ENCODE measurements at places on chromosomes 2 and 18.

GRCh38 chr2:33375054-33375453 lies 101.4 kb upstream of the RASGRP3 start:
- no peak for DNase-seq

DNA sequence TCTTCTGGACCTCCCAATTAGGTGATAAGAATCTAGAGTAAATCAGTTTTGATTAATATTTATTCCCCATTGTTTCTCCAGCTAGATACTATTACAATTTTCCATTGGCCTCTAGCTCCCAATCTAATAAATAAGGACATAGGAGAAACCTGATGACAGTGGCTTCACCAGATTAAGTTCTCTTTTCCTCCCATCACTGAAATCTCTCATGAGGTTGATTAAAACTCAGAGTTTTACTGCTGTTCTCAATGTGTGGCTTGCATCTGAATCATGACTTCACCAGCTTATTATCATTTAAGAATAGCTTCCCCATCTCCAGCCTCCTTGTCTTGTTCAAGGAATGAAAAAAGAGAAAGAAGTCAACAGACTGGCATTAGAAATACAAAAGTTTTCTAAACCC lies 3.9 kb upstream of the CCDC102B start:
- no peak for DNase-seq

- DNase-seq: no peak
Measured at GRCh38 chr2:98348066-98348561, 1.9 kb downstream of the CNGA3 start.

GRCh38 chr2:9179572-9180201 lies 26.9 kb upstream of the ASAP2 start:
- no peak for DNase-seq

- no peak for DNase-seq
Measured at GRCh38 chr2:56671973-56672569, 488.3 kb downstream of the CCDC85A start.

- no peak for DNase-seq
Measured at GRCh38 chr2:73772819-73773218, 7.1 kb downstream of the DUSP11 start.

DNA sequence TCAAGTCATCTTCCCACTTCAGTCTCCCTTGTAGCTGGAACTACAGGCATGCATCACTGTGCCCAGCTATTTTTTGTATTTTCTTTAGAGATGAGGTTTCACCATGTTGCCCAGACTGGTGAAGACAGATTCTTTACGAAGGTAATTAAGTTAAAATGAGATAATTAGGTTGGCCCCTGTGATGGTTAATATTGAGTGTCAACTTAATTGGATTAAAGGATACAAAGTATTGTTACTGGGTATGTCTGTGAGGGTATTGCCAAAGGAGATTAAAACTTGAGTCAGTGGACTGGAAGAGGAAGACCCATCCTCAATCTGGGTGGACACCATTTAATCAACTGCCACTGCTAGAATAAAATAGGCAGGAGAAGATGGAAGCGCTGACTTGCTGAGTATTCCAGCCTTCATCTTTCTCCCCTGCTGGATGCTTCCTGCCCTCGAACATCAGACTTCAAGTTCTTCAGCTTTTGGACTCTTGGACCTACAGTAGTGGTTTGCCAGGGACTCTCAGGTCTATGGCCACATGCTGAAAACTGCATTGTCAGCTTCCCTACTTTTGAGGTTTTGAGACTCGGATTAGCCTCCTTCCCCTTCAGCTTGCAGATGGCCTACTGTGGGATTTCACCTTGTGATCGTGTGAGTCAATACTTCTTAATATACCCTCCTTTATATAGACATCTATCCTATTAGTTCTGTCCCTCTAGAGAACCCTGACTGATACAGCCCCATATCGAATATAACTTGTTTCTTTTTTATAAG lies 269.1 kb downstream of the TMX3 start:
- no peak for DNase-seq

DNA sequence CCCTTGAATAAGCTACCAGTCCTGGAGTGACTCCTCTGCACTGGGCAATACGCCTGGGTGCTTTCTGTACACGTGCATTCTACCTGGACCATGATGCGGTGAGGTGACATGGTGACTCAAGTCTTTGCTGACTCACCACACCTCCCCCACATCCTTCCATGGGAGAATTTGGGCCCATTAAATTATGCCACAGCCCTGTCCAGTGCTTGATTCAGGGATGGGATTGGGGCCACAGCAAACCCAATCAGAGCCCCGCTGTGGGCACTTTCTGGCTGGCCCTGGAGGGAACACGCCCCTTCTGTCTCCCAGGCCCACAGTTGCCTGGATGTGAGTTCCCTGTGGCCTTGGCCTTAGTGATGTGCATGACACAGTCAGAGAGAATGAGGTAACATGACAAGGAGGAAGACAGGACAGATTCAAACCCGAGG lies 86.9 kb downstream of the LRRC30 start:
- no peak for DNase-seq

DNA sequence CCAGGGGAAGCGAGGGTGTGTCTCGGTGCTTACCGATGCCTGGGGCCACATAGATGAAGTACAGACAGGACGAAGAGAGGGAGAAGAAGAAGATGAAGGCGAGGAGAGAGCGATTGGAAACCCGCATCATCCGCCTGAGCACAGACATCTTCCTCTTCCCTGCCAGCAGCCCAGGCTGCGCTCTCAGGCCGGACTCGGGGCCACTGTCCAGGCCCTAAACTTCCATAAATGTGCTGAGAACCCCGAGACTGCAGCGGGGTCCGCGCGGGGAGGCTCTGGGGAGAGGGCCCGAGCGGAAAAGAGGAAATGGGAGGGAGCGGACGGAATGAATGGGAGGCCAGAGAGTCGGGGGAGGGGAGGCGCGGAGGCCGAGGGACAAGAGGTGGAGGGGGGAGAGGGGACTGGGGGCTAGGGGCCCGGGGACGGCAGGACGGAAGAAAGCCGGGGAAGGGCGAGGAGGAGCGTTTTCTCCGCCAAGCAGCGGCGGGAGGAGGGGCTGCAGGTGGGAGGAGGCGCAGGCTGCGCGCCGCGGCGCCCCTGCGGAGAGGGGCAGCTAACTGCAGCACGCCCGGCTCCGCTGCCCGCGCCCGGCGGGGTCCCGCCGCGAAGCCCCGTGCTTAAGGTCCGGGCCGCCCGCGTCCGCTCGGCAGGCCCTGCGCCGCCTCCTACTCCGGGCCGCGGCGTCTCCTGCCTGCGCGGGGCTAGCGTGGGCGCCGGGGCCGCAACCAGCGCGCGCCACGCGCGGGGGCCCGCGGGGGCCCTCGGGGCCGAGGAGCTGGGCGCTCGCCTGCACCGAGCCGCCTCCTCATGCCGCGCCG lies at the start of gene B4GALT6:
B4GALT6 (minus strand) TSS at position 303 of the 818 bp plus-strand sequence; CDS start at position 148, 155 bp downstream.
- no peak for DNase-seq

DNA sequence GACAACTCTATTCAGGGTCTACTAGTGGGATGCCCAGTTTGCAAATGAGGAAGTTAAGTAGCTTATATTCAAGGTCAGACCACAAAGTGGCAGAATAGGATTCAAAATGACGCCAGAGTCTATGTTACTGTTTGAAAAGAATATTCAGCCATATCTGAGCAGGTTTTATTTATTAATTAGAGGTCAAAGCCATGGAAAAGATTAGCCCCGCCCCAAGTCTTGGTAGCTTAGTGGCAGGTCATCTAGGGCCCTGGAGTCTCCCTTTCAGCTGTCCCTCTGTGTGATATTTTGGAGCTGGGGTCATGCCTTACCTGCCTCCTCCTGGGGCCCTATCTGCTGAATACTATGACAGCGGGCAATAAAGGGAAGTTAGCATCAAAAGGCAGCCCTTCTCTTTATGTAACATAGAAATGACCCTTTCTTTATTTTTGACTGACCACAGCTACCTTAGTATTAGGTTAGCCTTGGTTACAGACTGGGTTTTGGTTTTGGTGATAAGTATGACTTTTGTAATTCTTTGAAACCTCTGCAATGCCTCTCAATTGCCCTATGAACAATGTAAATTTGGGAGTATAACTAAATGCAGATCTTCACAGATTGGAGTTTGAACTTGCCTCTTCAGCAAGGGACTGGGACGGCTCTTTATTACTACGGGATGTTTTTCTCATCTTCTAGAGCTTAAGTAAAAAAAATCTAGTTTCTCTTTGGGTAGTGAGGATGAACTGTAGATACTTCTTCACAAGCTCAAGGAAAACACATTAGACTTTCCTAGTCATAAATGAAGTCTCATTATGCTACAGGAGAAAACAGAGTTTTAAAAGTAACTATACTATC lies 153.0 kb upstream of the ITGA4 start:
- DNase-seq: no peak

DNA sequence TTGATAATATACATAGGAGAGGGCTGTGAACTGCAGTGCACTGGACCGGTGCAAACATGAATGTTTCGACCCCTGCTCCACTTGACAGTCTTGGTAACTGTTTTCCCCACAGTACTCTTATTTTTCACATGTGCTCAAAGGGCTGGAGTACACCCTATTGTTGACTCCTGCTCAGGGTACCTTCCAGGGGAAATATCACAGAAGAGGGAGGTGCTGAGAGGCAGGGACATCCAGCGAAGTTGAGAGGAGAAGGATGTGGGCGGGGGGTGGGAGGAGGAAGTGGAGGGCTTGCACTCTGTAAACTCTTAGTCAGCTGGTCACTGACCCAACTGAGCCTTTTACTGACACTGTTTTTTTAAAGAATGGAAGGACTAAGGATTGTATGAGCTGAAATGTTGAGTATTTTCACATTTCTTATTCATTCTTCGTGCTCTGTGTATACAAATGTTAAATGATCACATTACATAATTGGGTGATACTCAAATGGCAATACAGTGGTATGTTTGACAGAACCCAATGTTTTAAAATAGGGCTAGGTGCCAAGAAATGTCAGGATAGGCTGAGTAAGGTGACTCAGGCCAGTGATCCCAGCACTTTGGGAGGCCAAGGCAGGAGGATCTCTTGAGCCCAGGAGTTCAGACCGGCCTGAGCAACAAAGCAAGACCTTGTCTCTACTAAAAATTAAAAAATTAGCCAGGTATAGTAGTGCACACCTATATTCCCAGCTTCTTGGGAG lies 10.0 kb downstream of the INPP4A start:
- DNase-seq: no peak

GRCh38 chr2:29874745-29875144 lies 46.6 kb downstream of the ALK start:
- no peak for DNase-seq

GRCh38 chr2:30807249-30807648 lies at the start of gene CAPN13:
CAPN13 (minus strand) TSS chr2:30807446; CDS start chr2:30787325, 20,121 bp downstream.
- no peak for DNase-seq

DNA sequence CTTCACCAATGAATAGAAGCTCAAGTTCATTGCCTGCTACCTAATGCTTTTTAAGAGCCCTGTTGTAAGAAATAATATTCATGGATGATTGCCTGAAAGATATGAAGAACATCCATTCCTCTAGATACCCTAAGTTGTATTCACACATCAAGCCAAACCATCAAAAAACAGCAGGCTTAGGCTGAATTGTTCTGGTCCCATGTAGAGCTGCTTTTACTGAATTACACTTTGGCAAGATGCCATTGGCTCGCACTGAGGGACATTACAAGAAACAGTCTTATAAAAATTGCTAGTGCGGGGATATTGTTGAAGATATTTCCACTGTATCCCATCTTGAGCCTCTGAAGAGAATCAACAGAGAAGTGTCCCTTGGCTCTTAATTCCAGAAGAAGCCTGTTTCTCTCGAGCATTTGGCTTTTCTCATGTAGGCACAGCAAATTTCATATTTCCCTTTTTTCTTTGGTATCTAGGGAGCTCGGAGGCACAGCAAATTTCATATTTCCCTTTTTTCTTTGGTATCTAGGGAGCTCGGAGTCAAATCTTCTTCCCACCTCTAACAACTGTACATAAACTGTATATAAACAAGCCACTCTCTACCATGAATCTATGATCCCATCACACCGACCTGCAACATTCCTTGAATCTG lies 107.5 kb downstream of the COLEC12 start:
- no peak for DNase-seq

DNA sequence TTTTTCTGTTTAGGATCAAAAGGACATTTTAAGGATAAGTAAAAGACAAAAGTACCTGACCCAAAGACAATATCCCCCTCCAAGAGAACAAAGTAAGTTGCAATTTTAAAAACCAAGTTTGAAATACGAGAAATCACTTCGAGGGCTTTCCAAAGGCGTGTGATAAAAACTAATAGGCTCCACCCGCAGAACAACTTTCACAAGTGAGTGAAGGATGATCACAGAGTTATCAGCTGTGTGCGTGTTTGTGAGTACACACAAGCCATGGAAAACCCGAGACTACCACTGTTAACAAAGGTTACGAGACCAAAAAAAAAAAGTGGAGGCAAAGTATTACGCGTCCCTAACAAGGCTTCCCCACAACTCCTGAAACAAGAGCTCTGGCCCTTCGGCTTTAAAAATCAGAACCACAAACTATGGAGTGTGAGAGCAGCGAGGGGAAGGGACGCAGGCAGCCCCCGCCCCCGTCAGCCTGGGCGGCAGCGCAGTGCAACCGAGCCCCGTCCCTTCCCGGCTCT lies 719 bp downstream of the SMAD2 start:
- peak; percentile 9 for DNase-seq
